ENCODE measurements at places on chromosomes 1 and 21. TPM values are rescaled to one million over a fixed set of nuclear protein-coding genes. Genes with fewer than 3 reads are reported as not detected.

DNA sequence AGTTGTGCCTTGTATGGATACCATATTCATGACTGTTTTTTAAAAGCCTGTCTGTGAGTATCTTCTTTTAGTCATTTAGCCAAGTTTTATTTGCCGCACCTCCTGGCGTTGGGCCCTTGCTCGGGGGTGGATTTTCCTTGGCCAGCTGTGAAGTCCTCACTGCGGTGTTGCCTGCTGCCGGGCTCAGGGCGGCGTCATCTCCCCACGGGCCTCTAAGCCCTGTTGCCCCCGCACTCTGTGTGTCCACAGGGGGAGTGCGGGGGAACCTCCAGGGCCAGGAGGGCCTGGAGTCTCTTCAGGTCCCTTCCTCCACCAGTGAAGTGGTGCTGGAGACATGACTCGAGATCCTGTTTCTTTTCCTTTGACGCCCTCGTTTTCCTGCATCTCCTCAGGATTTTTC, 65.8 kb upstream of the DIP2A start:
- peak; percentile 46 for DNase-seq

GRCh38 chr1:92989936-92990583, 28.8 kb upstream of the DIPK1A start:
- DNase-seq, result no peak

DNA sequence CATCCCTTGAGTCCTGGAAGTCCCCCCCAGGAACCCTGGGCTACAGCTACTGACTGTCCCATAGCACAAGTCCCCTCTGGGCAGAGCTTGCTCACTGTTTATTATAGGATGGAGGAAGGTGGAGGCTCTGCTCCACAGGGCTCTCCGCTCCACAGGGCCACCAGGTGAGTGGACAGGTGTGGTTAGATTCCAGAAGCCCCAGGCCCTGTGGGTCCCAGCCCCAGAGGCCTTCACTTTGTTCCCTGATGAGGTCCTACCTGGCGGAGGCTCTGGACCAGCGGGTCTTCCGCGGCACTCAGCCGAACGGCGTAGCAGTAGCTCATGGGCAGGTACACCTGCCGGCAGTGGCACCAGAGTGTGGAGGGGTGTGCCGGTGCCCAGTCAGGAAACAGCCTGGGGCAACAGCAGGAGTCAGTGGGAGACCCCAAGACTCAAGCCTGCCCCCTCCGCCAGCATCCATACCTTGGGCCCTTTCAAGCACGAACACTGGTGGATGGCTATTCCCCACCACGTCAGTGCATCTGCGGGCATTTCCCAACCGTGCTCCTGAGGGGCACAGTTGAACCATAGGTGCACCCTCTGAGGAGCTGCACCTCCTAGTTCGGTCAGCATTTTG, 12.3 kb downstream of the LSS start:
- no peak for DNase-seq

DNA sequence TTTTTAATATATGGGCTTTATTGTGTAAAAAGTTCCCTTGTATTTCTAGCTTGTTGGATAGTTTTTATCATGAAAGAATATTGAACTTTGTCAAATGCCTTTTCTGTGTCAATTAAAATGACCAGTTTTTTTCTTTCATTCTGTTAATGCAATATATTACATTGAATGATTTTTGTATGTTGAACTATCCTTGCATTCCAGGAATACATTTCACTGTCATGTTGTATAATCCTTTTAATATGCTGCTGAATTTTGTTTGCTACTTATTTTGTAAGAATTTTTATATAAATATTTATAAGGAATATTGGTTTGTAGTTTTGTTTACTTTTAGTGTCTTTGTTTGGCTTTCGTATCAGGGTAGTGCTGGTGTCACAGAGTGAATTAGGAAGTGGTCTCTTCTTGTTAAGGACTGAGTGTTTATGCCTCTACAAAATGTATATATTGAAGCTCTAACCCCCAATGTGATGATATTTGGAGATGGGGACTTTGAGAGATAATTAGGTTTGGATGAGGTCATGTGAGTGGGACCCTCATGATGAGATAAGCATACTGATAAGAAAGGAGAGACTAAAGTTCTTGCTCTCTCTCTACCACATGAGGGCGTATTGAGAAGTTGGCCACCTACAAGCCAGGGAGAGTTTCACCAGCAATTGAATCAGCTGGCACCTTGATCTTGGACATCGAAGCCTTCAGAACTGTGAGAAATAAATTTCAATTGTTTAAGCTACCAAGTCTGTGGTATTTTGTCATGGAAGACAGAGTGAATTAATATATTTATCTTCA, 12.0 kb upstream of the SLAMF6 start:
- DNase-seq, result no peak

DNA sequence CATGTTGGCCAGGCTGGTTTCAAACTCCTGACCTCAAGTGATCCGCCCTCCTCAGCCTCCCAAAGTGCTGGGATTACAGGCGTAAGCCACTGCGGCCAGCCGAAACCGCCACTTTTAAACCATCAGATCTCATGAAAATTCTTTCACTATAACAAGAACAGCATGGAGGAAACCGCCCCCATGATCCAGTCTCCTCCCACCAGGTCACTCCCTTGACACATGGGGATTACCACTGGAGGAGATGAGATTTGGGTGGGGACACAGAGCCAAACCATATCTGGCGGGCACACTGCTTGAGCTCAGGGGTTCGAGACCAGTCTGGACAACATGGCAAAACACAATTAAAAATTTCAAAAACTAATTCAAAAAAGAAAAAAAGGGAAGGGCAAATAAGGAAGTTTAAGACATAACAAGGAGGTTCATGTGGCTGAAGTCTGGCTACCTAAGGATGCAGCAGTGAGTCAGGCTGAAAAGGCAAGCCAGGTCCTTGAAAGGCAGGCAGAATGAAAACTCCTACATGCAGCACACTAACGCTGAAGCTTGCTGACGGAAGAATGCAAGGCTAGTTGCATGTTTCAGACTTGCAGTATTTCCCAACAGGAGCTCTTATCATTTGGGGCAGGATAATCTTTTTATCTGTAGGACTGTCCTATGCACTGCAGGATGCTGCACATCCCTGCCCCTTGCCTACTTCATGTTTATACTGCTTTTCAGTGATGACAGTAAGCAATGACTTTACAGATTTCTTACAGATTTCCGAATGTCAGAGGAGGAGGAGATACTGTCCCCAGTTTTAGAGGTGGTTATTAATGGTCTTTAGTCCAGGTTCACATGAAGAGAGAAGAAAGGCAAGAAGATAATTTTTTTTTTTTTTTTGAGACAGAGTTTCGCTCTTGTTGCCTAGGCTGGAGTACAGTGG, 49.3 kb downstream of the FBXO42 start:
- no peak for DNase-seq

GRCh38 chr1:233485809-233486398, 128.0 kb upstream of the KCNK1 start:
- no peak for DNase-seq

Gene CHRM3
- total RNA-seq, result not detected

DNA sequence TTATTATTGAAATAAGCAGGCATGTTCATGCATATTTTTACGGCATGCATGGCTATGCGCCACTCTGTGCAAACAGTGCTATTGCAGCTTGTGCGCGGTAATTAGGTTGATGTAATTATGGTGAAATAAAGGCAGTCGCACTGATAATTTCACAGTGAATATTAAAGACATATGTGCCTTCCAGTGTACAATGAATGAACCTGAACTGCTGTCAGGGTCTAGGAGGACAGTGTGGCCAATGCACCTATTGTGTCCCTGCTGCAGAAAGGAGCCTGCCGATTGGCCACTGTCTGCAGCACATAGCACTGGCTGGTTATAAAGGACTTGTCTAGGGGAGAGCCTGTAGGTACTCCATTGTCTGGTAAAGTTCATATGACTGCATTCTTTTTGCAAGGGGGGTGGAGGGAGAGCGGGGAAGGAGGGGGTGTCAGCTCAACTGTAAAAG, 340.4 kb downstream of the USP25 start:
- no peak for DNase-seq

Gene LYST
- total RNA-seq, result 17.0 TPM

GRCh38 chr1:45051005-45051772, 39.1 kb downstream of the UROD start:
- DNase-seq, result no peak

Gene CRNN
- total RNA-seq, result not detected

GRCh38 chr1:204445860-204446412, 34.3 kb upstream of the PPP1R15B start:
- no peak for DNase-seq

- peak; percentile 23 for DNase-seq
These were observed 89.2 kb upstream of the COL6A1 start for GRCh38 chr21:45892156-45892915.

Gene FAM177B
- not detected for total RNA-seq

GRCh38 chr1:206892351-206892984, 4.8 kb upstream of the IL24 start:
- no peak for DNase-seq

Gene MX1
- 43.4 TPM for total RNA-seq

Gene MT1HL1
- not detected for total RNA-seq

- DNase-seq, result no peak
These were observed 3.8 kb downstream of the IFI44L start for GRCh38 chr1:78624035-78624434.

Gene FCGR1A
- 1.5 TPM for total RNA-seq

- no peak for DNase-seq
These were observed 2.0 kb upstream of the TRNP1 start for GRCh38 chr1:26991310-26992116.

- DNase-seq, result no peak
These were observed 74.6 kb downstream of the NENF start for GRCh38 chr1:212507369-212507768.

Gene CD2
- total RNA-seq, result not detected

Gene MAN1C1
- total RNA-seq, result 14.8 TPM

GRCh38 chr1:215484171-215484939, 82.7 kb upstream of the KCTD3 start:
- DNase-seq, result no peak

DNA sequence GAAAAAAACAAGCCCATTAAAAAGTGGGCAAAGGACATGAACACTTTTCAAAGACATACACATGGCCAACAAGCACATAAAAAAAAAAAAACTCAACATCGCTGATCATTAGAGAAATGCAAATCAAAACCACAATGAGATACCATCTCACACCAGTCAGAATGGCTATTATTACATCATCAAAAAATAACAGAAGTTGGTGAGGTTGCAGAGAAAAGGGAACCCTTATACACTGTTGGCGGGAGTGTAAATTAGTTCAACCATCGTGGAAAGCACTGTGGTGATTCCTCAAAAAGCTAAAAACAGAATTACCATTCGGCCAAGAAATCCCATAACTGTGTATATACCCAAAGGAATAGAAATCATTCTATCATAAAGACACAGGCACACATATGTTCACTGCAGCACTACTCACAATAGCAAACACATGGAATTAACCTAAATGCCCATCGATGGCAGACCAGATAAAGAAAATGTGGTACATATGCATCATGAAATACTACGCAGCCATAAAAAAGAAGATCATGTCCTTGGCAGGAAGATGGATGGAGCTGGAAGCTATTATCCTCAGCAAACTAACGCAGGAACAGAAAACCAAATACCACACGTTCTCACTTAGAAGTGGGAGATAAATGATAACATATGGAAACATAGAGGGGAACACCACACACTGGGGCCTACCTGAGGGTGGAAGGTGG, 70.1 kb downstream of the INTS7 start:
- DNase-seq, result no peak

Gene SMAP2
- total RNA-seq, result 12.9 TPM

- DNase-seq, result no peak
These were observed 47.0 kb downstream of the F5 start for GRCh38 chr1:169538998-169539871.

Gene GBP7
- not detected for total RNA-seq
